ENCODE measurements at places on chromosomes 12 and 14.

DNA sequence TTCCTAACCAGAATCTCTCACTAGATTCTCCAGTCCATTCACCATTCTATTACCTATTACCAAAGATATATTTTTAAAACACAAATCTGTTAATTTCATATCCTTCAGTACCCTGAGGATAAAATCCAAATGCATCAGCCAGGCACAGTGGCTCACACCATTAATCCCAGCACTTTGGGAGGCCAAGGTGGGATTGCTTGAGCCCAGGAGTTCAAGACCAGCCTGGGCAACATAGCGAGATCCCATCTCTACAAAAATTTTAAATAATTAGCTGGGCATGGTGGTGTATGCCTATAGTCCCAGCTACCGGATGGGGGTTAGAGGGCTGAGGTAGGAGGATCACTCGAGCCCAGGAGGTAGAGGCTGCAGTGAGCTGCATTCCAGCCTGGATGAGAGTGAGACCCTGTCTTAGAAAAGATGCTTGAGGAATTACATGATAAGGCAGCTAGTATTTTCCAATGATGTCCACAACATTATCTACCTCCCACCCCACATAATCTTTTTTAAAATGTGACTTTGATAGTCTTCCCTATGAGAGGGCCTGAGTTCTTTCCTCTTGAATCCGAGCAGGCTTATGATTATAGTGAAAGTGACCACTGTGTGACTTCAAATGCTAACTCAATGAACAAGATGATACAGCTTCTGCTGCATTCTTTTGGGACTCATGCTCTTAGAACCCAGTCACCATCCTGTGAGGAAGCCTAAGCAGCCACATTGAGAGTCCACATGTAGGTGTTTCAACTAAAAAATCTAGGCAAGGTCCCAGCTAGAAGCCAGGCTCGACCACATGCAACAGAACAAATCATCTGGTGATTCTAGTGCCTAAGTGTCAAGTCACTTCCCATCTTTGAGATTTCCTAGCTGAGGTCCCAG, 18.0 kb downstream of the HECTD1 start:
- DNase-seq = no peak

DNA sequence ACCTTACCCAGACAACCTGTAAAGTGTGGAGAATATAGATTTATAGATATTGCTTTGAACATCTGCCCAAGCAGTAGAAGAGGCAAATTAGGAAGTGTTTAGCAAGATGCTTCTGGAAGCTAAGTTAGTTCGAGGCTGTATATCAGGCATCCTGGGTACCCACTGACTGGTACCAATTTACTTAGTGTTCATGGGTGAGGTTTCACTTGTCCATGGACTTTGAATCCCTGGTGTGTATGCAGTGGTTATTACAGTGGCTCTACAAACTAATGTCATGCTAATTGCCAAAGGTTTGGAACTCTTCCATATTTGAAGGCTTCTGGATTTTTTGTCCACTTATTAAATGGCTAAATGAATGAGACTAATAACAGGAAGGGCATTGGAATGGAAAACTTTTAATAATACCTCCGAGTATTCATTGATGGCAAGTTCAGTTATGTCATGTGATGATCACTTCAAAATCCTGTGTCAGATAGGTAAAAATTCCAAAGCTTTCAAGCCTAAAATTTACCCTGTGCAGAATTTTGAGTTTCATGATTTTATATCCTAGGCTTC, at the start of gene OR4E2:
OR4E2 (plus strand) TSS at position 505 of the 555 bp plus-strand sequence. CDS start 11,248 bp downstream, outside the sequence.
- no peak for DNase-seq

GRCh38 chr12:84785951-84786350, 126.6 kb downstream of the SLC6A15 start:
- DNase-seq = no peak

GRCh38 chr12:663293-663871, at the start of gene NINJ2:
TSS of gene NINJ2 (minus strand) at chr12:663445. CDS start at chr12:663360, 85 bp downstream.
- DNase-seq = no peak

GRCh38 chr12:28878629-28879028, 270.4 kb upstream of the FAR2 start:
- DNase-seq = no peak

Measured in EL (cell line).